ENCODE measurements at places on chromosomes 3 and 15.

DNA sequence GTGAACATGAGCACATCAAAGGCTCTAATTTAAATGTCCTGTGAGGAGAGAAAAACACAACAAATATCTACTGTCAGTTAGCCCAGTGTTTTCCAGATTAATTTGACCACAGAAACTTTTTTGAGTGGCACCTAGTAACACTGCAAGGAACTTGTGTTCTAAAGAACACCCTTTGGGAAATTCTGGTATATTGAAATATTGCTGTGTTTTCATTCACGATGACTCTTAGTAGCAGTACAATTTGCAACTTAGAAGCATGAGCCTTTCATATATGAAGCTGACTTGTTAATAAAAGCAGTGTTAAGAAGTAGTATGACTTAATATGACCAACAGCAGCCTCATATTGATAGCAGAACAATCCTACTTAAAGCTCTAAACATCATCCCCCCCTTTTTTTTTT, 32.0 kb downstream of the B3GALNT1 start:
- no peak for DNase-seq

- DNase-seq: no peak
Measured at GRCh38 chr3:194801461-194802432, 116.1 kb downstream of the FAM43A start.

- no peak for DNase-seq
Measured at GRCh38 chr3:131903988-131904415, 130.8 kb downstream of the CPNE4 start.

- DNase-seq: no peak
Measured at GRCh38 chr3:186790261-186790981, 7.0 kb downstream of the EIF4A2 start.

GRCh38 chr15:37872661-37873060, 61.8 kb upstream of the TMCO5A start:
- DNase-seq: no peak

DNA sequence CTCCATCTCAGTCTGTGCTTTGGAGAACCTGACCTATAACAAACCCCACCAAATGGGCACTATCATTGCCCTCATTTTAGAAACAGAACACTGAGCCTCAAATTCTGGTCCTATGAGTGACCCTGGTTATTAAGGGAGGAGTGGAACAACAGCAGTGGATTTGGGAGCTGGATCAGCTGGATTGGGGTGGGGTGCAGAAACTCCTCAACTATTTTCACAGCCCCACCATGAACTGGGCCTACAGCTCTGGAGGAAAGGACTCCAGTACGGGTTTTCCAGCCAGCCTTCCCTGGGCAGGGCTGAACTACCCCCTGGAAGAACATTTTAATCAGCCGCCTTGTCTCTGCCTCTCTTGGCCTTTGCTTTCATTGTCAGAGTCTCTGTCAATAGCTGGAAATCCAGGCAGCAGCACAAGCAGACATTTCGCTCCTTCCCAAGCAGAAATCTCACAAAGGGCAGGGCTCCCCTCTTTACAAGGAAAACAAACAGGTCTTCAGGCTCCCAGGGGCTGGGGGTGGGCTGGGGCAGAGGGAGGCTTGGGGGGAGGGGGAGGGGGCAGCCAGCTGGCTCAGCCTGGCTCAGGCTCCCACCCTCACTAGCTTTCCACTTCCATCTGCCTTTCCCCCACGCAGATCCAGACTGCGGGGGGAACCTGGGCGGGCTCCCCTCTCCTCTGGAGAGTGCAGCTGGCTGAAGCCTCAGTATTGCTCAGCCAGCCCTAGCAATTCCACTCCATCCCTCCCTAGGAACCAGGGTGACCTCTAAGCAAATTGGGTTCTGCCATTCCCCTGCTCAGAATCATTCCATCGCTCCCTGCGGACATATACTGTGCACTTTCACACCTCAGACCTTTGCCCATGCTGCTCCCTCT, 13.7 kb upstream of the TLE3 start:
- no peak for DNase-seq

- DNase-seq: no peak
Measured at GRCh38 chr3:43005253-43005652, 26.1 kb downstream of the GASK1A start.

GRCh38 chr3:87755852-87756251, 303.0 kb downstream of the CGGBP1 start:
- no peak for DNase-seq

GRCh38 chr3:36776436-36776835, 12.1 kb upstream of the DCLK3 start:
- no peak for DNase-seq

GRCh38 chr3:122357828-122358702, 25.0 kb downstream of the MIX23 start:
- no peak for DNase-seq

- DNase-seq: no peak
Measured at GRCh38 chr3:161251716-161252115, 30.6 kb downstream of the NMD3 start.

DNA sequence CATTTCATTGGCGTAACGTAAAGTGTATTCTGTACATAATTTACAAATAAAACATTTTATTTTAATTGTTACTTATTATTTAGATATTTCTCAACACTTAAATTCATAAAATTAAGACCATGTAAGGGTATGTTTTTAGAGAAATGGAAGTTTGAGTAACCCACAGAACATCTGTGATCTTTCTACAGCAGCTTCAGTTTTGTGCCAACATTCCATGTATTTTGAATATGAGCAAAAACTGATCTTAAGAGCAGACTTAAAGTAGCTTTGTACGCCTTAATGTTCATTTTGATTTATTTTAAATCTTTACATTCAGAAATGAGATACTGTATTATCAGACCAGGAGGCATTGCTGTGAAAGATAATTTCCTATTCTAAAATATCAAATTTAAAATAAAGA, 27.2 kb downstream of the SEC62 start:
- DNase-seq: no peak

- no peak for DNase-seq
Measured at GRCh38 chr15:31255732-31256377, 70.8 kb upstream of the KLF13 start.
